ENCODE measurements at places on chromosomes 3 and 15.
A peak's percentile ranks its signal among the peaks of the same experiment; 100 is the strongest.

- DNase-seq: no peak
Measured at GRCh38 chr15:77376770-77377169, 43.1 kb downstream of the PEAK1 start.

GRCh38 chr3:24519368-24520100 is 24.9 kb upstream of the THRB start:
- DNase-seq: no peak

DNA sequence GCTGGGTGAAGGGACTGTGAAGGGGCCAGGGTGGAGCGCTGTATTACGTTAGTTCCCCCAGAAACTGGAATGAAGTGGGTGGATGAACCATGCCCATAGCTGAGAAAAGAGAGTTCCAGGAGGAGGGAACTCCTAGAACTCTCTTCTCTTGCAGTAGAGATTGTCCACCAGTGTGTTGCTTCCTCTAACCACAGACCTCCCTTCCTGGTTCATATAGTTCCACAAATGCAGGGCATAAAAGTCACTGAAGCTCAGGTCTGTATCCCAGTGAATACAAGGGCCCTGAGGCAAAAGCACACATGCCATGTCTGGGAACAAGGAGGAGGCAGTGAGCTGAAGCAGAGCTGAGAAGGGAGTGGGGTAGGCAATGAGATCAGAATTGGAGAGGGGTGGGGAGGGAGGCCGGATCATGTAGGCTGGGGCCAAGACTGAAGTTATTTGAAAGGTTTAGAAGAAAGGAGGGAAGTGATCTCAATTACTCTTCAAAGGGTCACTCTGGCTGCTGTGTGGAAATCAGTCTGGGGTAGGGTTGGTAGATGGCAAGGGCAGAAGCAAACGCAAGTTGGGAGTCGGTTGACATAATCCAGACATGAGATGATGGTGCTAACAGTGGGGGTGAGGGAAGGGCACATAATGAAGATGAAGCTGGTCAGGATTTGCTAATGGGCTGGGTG is 6.5 kb downstream of the A4GNT start:
- DNase-seq: peak; percentile 70

DNA sequence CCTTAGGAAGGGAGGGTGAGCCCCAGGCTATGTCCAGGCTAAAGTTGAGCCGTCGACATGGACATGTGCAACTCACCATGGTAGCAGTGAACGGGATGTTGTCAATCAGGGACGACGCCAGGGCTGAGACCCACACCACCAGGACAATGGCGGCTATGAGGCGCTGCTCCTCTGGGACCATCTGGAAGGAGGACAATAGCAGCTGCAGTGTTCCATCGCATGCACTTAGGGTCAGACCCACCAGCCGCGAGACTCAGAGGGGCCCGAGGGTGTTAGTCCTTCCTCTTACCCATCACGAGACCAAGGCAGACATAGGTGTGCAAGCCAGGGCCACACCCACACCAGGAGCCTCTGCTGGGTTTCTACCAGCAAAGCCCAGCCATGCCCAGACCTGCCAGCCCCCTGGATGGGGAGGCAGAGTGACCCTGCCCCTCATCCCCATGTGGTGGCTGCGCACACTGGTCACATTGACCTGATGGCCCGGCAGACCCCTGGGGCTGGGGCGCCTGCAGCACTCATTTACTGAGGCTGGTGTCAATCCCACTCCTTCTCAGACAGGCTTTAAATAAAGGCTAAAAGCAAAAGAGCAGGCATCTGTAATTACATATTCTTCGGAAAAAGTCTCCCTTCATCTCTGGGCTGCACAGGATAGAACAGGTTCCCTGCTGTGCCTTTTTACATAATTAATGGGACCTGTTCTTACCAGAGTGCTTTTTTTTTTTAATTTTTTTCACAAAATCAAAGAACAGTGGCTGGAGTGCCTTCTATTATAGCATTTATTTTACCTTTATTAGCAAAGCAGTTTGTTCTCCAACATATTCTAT is 227.8 kb downstream of the OCA2 start:
- no peak for DNase-seq

- no peak for DNase-seq
Measured at GRCh38 chr3:25585361-25586166, 79.1 kb downstream of the TOP2B start.

GRCh38 chr3:172320468-172320867 is 127.8 kb downstream of the GHSR start:
- DNase-seq: no peak

- DNase-seq: no peak
Measured at GRCh38 chr3:170494766-170495165, 76.1 kb downstream of the CLDN11 start.

- DNase-seq: no peak
Measured at GRCh38 chr15:77015646-77016320, 20.9 kb downstream of the PSTPIP1 start.

DNA sequence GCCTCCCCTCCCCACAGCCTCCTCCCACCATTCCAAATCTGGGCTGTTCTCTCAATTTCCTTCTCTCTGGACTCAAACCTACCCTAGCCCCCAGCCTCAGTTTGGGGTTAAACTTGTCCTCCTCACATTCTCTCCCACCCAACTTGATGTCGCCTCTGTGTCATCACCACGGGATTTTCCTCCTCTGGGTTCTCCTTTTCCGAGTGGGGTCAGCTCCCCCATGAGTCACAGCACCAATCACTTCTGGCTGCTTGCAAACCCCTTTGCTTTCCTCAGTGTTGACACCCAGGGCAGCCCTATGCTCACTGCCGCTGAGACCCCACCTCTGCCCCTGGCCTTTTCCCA is 451 bp downstream of the CCR5AS start:
- no peak for DNase-seq

DNA sequence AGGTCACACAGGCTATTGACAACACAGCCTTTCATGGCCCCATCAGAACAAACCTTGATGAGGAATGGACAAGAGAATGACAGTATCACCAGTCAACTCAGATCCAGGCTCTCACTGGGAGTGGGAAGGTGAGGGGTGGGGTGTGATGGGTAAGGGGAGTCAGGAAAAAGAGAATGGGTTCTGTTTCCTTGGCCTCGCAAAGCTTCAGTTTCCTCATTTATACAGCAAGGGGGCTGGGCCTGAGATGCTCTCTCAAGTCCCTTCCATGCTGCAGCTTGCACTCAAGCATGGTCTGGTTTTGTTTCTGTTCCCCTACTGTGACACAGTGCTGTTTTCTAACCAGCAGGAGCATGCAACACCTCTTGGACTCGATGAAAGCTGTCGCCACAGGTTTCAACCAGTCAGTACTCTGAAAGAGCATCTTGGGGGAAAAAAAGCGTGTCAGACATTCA is 65.7 kb upstream of the IL12A start:
- no peak for DNase-seq

DNA sequence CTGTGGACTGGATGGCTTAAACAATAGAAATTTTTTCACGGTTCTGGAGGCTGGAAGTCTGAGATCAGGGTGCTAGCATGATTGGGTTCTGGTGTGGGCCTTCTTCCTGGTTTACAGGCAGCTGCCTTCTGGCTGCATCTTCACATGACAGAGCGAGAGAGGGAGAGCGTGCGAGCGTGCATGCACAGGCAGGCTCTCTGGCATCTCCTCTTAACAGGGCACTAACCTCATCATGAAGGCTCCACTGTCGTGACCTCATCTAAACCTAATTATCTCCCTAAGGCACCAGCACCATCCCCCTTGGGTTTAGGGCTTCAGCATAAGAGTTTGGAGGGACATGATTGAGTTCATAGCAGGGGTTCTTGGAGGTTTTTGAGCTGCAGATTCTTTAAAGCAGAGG is 292.0 kb upstream of the C2CD4B start:
- DNase-seq: no peak
